ENCODE measurements at places on chromosomes 4 and X.
A peak's percentile ranks its signal among the peaks of the same experiment; 100 is the strongest.

DNA sequence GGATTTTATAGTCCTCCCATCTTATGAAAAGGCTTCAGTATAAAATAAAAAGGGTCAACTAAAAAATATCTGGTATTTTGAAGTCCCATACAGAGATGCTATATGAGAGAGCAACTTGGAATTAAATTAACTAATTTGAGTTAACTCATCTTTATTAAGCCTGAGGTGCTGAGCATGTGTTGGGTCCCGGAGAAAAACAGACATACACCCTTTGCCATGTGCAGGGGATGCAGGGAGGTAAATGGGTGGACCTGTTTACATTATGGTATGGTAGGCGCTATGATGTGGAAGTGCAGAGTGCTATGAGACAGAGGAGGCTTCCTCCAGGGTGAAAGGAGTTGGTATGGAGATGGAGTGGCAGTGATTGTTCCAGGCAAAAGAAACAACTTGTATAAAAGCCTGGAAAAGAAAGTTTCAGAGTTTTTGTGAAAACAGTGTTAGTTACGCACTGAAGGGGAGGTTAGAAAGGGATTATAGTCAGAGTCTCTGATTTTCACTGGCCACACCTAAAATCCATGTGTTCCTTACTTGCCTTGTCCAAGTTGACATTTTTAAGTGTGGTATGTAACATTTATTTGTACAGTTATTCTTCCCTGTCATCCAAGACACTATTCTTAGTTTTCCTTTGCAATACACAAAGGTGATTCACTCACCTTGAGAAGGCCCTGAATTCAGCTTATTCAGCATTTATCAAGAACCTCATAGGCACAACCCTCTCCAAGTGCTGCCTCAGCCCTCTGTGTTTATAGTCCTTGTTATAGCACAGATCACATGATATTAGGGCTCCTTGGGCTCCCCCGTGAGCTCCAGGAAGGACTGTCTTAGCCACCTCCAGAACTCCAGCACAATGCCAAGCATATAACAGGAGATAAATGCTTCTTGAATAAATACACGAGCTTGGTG lies 152.0 kb downstream of the RASL11B start:
- DNase-seq, result no peak

DNA sequence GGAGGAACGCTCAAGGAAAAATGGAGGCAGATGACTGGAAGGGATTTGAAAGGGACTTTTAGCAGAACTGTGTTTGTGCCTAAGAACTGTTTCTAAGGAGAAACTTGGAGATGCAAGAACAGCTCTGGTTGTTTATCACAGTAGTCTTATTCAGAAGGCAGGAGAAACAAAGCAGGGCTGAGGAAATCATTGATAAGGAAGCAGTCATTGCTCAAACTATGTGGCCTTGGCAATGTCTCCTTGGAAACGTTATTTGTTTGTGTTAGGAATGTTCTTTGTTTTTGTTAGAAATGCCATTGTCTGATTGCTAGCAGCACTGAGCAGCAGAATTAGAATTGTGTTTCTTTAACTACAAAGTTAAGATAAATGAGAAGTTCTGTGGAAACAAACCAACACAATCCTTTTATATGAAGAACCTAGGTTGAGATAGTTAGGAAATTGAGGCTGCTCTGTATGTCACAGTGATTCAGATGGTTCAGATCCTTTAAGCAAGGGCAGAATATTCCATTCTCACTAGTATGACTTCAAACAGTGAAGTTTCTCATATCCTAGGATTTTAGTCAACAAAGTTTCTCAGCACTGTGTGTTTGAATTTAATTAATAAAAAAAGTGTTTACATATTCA lies 1191.3 kb upstream of the IGFBP7 start:
- no peak for DNase-seq

DNA sequence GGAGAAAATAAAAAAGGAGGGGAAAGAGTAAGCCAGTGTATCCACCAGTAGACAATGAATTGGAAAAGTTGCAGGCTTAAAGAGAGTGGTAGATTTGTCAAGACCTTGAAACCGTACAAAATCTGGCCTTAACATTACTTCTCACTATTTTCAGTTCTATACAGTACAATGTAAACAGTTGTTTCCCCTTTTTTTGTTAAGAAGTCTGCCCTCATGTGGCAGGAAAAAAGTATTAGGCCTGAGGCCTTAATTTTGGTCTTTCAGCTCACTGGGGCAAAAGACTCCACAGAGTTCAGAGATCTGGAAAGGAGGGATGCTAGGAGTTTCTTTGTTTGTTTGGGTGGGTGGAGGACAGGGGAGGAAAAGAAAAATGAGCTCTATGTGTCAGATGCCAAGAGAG lies 92.8 kb upstream of the CCDC160 start:
- DNase-seq, result no peak

GRCh38 chr4:53589511-53589910 lies 1.8 kb downstream of the LNX1 start:
- no peak for DNase-seq

GRCh38 chr4:6019316-6020263 lies 1.4 kb upstream of the C4orf50 start:
- peak; percentile 74 for DNase-seq

GRCh38 chr4:54657551-54658251 lies at the start of gene KIT:
Gene KIT, plus strand, starts transcription at chr4:54657957. Its CDS starts 58 bp downstream, at chr4:54658015.
- DNase-seq, result peak; percentile 92

DNA sequence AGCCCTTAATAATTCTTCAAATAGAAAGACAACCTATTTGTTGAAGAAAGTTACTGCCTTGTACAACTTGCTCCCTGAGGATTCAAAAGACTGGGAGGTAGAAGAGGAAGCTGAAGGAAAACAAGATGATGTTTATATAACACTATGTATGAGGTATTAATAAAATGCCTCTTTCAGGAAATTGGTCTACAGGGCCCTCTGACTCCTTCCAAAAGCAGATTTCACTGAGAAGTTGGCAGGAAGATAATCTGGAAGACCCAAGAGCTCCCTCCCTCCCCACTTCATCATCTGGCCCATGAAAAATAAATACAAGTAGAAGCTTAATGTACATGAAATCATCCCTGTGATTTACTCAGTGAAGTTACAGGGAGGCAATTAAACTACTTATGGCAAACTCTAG lies 107.5 kb upstream of the MAGEC2 start:
- no peak for DNase-seq

- no peak for DNase-seq
Measured at GRCh38 chr4:166309286-166309685, 436.2 kb downstream of the TLL1 start.

GRCh38 chrX:24377911-24378468 lies 17.6 kb downstream of the SUPT20HL1 start:
- DNase-seq, result no peak

GRCh38 chr4:169968999-169969398 lies 57.2 kb downstream of the MFAP3L start:
- no peak for DNase-seq

GRCh38 chr4:7547368-7548040 lies 112.8 kb upstream of the PSAPL1 start:
- no peak for DNase-seq

- DNase-seq, result no peak
Measured at GRCh38 chrX:130001893-130002292, 19.5 kb downstream of the BCORL1 start.

DNA sequence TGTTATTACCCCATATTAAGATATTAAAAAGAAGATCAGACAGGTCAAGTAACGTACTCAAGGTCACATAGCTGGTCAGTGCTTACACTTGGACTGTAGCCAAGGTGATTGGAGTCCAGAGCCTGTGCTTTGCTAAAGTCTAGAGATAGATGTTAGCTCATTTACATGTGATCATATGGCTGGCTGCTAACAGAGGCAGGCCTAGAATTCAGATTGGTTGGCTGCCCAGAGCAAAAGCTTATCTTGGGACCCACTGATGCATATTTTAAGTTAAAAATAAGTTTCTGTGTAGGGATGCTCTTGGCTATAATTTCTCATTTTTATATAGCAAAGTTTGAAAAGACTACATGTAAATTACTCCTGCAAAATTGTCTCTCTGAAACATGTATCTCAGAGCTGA lies 18.1 kb upstream of the EXOC1L start:
- no peak for DNase-seq

DNA sequence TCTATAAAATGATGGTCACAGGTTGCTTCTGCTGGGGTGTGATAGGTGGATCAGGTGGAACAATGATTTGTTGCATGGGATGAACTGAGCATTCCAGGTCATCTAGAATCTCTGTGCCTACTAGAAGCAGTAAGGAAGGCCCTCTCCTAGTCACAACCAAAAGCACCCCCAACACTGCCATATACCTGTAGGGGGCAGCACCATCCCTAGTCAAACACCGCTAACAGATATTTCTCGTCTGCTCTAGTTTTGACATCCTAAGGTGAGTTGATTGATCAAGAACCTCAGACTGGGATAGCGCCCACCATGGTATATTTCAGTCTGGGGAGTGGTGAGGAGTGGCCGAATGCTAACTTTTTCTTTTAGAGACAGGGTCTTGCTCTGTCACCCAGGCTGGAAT lies 160.2 kb downstream of the NHS start:
- DNase-seq, result no peak

DNA sequence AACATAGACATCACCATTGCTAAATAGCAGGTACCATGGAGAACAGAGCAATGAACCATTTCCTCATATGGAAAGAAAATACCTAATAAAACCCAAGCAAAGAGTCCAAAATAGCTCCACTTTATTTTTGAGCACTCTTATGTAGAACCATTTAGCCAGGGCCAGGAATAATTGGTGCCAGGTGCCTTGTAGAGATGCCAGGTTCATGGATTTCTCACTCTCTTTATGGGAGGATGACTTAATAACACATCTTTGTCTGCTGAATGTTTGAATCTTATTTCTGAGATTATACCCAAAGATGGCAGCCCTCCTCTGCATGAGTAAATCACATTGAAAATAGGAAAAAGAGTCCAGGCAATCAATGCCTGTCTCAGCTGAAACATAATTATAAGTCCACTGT lies 212.3 kb upstream of the SFRP2 start:
- DNase-seq, result no peak

DNA sequence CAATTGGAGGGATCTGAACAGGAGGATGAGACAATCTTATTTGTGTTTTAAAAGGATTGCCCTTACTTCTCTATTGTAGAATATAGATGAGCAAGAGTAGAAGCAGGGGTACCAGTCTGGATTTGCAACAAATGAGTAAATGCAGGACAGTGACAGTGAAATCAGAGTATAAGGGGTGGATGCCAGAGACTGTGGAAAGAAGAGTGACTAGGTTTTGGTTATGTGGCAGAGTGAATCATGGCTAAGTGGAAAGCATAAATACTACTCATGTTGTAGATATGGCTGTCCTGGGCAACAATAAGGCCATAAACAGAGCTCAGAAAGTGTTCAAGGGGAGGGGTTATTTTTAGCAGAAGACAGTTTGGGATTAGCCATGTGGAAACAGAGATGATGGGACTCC lies 6.0 kb upstream of the VSIG4 start:
- no peak for DNase-seq

GRCh38 chr4:138267835-138268234 lies 25.7 kb upstream of the SLC7A11 start:
- DNase-seq, result no peak

DNA sequence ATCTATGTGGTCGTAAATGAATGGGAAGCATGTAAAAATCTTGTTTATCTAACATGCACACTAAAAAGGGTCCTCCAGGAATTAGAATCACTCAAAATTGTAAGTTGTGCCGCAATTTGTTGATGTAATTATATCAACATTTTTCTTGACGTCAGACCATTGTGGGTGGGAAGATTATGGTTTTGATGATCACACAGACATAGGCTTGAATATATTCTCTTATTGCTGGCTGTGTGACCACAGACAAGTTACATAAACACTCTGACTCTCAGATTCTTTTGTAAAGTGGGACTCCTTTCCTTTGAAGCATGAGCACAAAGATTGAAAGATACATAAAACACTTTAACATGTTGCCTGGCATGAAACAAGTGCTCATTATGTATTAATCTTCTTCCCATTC lies 51.5 kb downstream of the IL1RAPL1 start:
- no peak for DNase-seq

DNA sequence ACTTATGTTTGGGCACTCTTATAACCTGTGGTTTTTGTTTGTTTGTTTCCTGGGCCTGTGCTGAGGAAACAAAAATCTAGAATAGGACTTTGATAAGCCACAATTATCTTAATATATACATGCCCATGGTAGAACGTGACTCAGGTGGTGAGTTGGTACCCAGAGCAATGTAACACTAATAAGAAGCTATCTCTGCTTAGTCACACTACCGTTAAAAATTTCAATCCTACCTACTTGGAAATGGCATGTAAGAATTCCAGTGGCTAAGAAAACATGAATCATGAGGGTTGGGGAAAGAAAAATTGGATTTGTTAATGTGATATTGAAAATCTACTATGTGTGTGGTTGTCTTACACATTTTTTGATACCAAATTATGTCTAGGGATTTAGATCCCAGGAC lies 30.5 kb upstream of the ADGRG2 start:
- DNase-seq, result no peak

DNA sequence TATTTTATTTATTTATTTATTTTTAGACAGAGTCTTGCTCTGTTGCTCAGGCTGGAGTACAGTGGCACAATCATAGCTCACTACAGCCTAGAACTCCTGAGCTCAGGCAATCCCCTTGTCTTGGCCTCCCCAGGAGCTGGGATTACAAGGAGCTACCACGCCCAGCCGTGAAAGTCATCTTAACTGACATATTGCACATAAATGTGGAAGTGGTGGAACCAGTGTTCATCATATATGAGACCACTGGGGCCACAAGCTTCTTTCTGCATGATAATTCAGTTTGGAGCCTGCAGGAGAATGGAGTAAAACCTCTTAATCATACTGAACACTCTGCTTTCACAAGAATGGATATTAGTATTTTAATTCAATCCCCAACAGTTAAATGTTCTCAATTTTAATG lies 12.5 kb upstream of the CTSO start:
- no peak for DNase-seq

GRCh38 chrX:7314425-7314824 lies 166.5 kb upstream of the PUDP start:
- DNase-seq, result no peak
